Right cardiac atrium (tissue), 5 donors: ENCODE measurements at places on chromosomes 1 and 21. TPM values are rescaled to one million over a fixed set of nuclear protein-coding genes. Genes with fewer than 3 reads are reported as not detected.

DNA sequence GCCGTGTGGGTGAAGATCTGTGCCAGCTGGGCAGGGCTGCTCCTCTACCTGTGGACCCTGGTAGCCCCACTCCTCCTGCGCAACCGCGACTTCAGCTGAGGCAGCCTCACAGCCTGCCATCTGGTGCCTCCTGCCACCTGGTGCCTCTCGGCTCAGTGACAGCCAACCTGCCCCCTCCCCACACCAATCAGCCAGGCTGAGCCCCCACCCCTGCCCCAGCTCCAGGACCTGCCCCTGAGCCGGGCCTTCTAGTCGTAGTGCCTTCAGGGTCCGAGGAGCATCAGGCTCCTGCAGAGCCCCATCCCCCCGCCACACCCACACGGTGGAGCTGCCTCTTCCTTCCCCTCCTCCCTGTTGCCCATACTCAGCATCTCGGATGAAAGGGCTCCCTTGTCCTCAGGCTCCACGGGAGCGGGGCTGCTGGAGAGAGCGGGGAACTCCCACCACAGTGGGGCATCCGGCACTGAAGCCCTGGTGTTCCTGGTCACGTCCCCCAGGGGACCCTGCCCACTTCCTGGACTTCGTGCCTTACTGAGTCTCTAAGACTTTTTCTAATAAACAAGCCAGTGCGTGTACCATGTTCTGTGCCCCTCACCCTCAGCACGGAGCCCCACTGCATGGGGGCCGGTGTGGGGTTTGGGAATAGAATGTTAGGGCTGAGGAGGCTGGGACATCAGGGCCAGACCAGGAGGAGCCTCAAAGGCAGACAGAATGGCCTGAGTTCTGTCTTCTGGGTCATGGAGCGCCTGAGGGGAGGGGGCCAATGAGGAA, 21.3 kb downstream of the SERINC2 start:
- no peak for DNase-seq

DNA sequence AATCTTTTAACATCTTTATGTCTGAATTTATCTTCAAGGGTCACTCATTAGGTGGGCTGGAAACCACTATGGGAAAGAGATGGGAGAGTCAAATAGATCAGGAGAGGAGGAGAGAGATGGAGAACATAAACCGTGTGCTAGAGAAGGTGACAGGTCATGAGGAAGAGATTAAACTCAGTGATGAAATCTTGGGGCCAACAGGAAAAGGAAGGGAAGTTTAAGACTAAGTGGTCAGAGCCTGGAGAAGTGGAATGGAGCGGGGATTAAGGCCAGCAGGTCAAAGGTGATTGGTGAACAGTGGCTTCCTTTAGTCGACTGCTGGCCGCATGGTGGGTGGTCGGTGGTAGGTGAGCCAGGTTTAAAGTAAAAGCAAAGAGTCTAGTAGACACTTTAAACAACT, 169.3 kb upstream of the IVNS1ABP start:
- DNase-seq, result no peak

DNA sequence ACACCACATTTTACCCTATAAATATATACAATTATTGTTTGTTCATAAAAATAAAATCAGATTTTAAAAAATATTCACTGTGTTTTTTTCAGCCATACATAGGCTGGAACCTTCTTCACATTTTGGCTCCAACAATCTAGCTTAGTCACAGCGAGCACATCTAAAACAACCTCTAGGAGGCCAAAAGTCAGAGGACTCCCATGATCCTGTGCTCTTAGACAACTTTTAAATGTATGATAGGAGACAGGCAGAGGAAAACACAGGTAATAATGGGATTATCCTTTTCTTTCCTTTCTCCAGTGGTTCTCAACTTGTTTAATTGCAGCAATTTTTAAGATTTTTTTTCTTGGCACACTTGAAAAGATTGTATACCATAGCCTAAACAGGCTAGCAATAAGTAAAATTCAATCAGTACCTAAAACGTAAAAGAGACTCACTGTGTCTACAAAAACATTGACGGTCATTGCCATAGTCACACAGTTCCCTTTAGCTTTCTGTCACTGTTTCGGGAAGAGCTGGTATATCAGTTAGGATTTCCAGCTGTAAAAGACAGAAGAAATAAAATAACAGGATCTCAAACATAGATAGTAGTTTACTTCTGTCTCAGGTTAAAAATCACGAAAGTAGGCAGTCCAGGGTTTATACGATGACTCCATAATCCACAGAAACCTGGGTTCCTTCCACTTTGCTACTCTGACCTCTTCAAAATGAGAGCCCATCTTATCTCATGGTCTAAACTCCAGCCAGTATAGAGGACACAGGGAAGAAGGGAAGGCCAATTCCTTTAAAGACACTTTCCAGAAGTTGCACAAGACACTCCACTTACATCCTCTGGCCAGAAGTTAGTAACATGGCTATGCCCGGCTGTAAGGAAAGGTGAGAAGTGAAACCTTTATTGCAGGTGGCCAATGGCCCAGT, 39.2 kb upstream of the CR1L start:
- DNase-seq, result no peak

- no peak for DNase-seq
Observed at GRCh38 chr1:116148967-116149366, 37.8 kb downstream of the MAB21L3 start.

- no peak for DNase-seq
Observed at GRCh38 chr1:100073531-100073930, 59.2 kb downstream of the SASS6 start.

DNA sequence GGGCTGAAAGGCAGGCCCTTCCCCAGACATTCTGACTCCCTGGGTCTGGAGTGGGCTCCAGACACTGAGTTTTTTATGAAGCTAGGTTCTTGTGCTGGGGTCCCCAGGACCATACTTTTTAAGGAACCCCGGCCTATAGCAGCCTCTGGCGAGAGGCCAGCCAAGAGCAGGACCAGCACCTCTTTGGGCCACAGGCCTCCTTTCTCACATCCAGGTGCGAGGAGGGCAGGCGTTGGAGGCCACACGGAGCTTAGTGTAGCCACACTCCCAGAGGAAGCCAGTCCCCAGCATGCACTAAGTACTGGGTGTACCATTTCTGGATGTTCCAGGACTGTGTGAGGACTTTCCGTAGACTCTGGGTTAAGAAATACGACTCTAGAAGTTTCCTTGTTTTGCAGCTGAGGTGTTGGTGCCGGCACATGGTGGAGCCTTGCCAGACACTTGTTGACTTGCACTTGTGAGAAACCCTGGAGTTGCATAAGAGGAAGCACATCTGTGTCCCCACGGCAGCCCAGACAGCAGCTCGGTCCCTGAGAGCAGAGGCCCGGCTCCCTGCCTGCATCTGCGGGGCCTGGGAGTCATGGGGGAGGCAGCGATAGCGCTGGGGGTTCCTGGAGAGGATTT, 122.2 kb upstream of the VAMP3 start:
- DNase-seq, result peak; percentile 66

DNA sequence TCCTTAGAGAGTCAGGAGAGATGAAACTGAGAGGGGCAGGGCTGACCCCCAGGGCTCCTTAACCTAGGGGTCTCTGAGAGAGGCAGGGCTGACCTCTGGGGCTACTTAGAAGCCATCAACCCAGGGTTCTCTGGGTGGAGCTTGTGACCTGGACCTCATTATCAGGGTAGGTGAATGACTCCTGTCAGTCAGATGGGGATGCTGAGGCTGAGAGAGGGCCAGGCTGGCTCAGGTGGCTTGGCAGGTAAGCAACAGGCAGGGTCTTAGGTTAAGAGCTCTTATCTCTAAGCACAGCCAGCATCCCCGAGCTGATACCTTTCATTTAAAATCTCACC, 160.9 kb downstream of the PTPRU start:
- DNase-seq, result no peak

- DNase-seq, result no peak
Observed at GRCh38 chr1:62774971-62775595, 8.8 kb upstream of the ATG4C start.

Gene CRNN
- not detected for total RNA-seq

Gene STXBP3
- 25.5 TPM for total RNA-seq

Gene PRR9
- not detected for total RNA-seq
